ENCODE measurements at places on chromosomes 7 and 10. TPM values are rescaled to one million over a fixed set of nuclear protein-coding genes. Genes with fewer than 3 reads are reported as not detected.

- H3K27me3 ChIP-seq = no peaks in the 10 kb centered on the region
- peak; percentile 49 for DNase-seq
- H3K4me1 ChIP-seq = peaks cover 9% of the 10 kb centered on the region
- no peak overlapping the region for H3K4me3 ChIP-seq
- no peaks in the 10 kb centered on the region for H3K36me3 ChIP-seq
These were observed 102.0 kb upstream of the FAM20C start for GRCh38 chr7:90111-91063.

DNA sequence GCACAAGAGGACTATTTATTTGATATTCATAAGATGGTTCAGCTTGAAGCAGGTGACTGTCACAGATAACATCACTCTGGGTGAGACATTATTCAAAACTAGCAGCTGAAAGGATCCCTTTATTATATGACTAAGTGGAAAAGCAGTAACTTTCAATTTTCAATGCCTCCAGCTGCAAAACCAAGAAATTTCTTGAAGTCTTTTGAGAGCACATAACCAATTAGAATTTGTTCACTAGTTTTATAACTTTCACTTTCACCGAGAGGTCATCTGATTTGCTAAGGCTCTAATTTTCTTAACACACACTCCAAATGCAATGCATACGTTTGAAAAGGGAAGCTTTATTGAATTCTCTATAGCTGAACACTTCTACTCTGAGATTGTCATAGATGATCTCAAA, 88.6 kb upstream of the KLF14 start:
- H3K27ac ChIP-seq = no peak overlapping the region
- H3K4me1 ChIP-seq = no peaks in the 10 kb centered on the region
- DNase-seq = no peak
- no peaks in the 10 kb centered on the region for H3K36me3 ChIP-seq
- H3K4me3 ChIP-seq = no peak overlapping the region

- H3K36me3 ChIP-seq = no peaks in the 10 kb centered on the region
- H3K27me3 ChIP-seq = no peaks in the 10 kb centered on the region
- no peak overlapping the region for H3K4me3 ChIP-seq
- DNase-seq = no peak
- no peak overlapping the region for H3K27ac ChIP-seq
These were observed 853.5 kb downstream of the GATA3 start for GRCh38 chr10:8908013-8908412.

GRCh38 chr7:85887133-85887532, 700.3 kb upstream of the SEMA3D start:
- no peak for DNase-seq
- no peaks in the 10 kb centered on the region for H3K4me1 ChIP-seq
- H3K27ac ChIP-seq = no peak overlapping the region
- H3K36me3 ChIP-seq = no peaks in the 10 kb centered on the region

DNA sequence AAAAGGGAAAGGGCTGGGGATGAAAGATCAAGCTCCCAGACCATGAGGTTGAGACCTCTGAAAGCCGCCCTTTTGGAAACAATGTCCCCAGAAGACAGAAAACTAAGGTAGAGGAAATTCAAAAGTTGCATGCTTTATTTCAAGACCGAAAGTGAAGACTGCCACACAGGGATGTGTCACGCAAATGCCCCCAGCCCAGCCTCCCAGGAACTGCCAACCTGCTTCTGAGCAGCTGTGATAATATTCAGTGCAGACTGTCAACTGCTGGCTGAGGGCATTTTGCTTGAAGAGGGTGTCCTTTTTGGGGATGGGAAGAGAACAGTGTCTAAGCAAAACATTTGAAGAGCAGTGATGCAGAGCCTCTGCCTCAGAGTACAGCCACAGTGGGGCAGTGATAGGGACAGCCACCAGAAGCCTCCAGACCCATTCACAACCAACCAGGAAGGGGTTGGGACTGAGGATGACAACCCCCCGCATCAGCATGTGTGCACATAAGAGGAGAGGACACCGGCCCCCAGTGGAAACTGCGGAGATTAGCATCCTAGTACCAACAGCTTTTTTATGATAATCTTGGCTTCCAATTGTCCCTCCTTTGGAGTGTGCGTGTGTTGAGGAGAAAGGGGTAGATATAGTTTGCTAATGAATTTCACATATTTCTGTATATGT, 34.7 kb upstream of the NFE2L3 start:
- DNase-seq = no peak
- H3K27me3 ChIP-seq = no peaks in the 10 kb centered on the region
- no peak overlapping the region for H3K27ac ChIP-seq
- no peaks in the 10 kb centered on the region for H3K36me3 ChIP-seq
- H3K4me1 ChIP-seq = no peaks in the 10 kb centered on the region
- no peak overlapping the region for H3K4me3 ChIP-seq

DNA sequence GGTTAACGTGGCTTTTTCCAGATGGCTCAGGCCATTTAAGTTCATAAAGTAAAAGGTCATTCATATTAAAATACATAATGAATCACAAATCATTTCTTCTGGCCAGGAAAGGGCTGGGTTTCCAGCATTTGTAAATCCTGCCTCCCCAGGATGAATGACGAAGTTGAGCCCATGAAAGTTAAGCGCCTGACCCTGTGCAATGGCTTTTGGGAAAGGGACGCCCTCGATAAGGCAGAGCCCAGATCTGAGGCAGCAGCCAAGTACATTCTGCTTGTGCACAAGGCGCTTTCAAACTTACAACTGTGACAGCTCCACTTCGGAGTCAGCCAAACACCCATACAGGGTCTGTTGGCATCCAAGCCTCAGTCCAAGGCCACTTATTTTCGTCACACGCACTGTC, 2.8 kb downstream of the GIMAP6 start:
- H3K27ac ChIP-seq = no peak overlapping the region
- H3K4me3 ChIP-seq = no peak overlapping the region
- peaks cover 4% of the 10 kb centered on the region for H3K36me3 ChIP-seq
- DNase-seq = no peak

- H3K27ac ChIP-seq = no peak overlapping the region
- no peaks in the 10 kb centered on the region for H3K4me1 ChIP-seq
- H3K4me3 ChIP-seq = no peak overlapping the region
- H3K27me3 ChIP-seq = no peaks in the 10 kb centered on the region
These were observed 34.1 kb upstream of the IFRD1 start for GRCh38 chr7:112416127-112416526.

- no peak overlapping the region for H3K4me3 ChIP-seq
- no peak overlapping the region for H3K27ac ChIP-seq
- no peak for DNase-seq
- H3K27me3 ChIP-seq = no peaks in the 10 kb centered on the region
- H3K4me1 ChIP-seq = no peaks in the 10 kb centered on the region
These were observed 20.0 kb downstream of the AKR1D1 start for GRCh38 chr7:138095972-138096935.

DNA sequence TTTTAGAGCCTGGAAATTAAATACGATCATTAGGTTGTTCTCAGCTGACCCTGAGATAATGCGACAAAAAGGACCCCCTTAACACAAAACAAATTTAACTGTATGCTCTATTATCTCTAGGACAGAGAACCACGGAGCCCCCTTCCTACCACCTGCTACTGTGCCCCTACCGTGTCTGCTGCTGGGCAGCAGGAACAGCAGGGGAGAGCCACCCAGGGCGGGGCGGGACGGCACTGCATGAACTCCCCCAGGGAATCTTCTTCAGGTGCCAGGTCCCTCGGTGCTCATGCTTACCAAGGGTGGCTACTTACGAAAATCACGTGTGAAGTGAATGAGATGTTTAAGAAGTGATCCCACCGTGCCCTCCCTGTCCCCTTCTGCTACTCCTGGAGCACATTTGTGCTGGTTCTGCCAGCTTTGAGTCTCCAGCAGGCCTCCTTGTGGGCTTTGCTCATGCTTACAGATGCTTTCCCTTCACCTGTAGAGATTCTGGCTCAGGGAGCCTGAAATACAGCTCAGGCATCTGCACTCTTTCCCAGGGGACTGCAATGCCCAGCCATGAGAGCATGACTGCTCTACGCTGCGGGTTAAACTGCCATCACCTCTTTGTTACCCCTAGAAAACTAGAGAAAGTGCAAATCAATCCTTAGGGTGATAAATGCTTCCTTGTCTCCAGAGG, 59.9 kb downstream of the MRPL32 start:
- no peak overlapping the region for H3K4me3 ChIP-seq
- no peak overlapping the region for H3K27ac ChIP-seq
- H3K36me3 ChIP-seq = no peaks in the 10 kb centered on the region
- no peaks in the 10 kb centered on the region for H3K27me3 ChIP-seq
- DNase-seq = no peak
- no peaks in the 10 kb centered on the region for H3K4me1 ChIP-seq

GRCh38 chr10:71597821-71598498, 121.6 kb downstream of the C10orf105 start:
- DNase-seq = peak; percentile 71
- H3K27ac ChIP-seq = peak overlapping the region; percentile 63
- no peaks in the 10 kb centered on the region for H3K27me3 ChIP-seq
- no peaks in the 10 kb centered on the region for H3K36me3 ChIP-seq
- no peak overlapping the region for H3K4me3 ChIP-seq

GRCh38 chr10:120600871-120601649, 144.0 kb downstream of the PLPP4 start:
- H3K36me3 ChIP-seq = no peaks in the 10 kb centered on the region
- H3K27ac ChIP-seq = no peak overlapping the region
- DNase-seq = no peak
- no peaks in the 10 kb centered on the region for H3K4me1 ChIP-seq

GRCh38 chr10:102621443-102622325, 22.6 kb upstream of the TRIM8 start:
- H3K27me3 ChIP-seq = no peaks in the 10 kb centered on the region
- peaks cover 12% of the 10 kb centered on the region for H3K36me3 ChIP-seq
- peak overlapping the region; percentile 95 for H3K27ac ChIP-seq
- peaks cover 47% of the 10 kb centered on the region for H3K4me1 ChIP-seq

DNA sequence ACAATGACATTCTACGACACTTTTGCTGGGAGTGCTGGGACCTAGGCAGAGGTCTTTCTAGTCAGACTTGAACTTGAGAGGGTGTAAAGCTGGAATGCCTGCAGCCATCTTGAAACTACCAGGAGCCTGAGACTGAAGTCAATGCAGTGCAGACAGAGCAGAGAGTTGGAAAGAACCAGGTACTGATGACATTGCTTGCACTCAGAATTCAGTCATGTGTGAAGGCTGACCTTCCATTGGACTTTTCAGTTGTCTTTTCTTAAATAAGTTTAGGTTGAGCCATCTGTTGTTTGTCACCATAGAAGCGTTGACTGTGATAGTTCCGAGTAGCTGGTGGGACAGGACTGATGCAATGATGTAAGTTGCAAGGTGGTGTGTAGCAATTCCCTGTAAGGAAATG, 3.1 kb upstream of the PLPP4 start:
- no peak for DNase-seq
- no peaks in the 10 kb centered on the region for H3K4me1 ChIP-seq
- H3K36me3 ChIP-seq = no peaks in the 10 kb centered on the region
- H3K27ac ChIP-seq = no peak overlapping the region
- peaks cover 5% of the 10 kb centered on the region for H3K27me3 ChIP-seq

DNA sequence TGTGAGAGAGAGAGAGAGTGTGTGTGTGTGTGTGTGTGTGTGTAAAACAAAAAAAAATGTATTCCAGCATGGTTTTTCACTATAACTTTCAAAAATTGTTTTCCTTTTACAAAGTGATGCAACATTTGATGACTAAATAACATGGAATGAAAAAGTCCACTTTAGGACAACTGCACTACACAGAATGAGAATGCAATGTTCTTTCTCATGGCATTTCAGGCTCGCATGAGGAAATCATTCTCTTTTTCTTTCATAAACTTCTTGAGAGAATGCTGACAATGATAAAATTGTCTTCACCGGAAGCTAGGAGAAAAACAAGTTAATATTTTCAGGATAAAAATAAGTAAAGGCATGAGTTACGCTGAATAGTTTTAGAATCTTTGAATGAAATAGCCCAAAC, 53.7 kb downstream of the SLC16A12 start:
- H3K27me3 ChIP-seq = no peaks in the 10 kb centered on the region
- DNase-seq = no peak
- H3K27ac ChIP-seq = peak overlapping the region; percentile 62
- H3K4me1 ChIP-seq = peaks cover 48% of the 10 kb centered on the region
- H3K36me3 ChIP-seq = no peaks in the 10 kb centered on the region

Gene XPNPEP1
- 212 TPM for total RNA-seq

Gene BAZ1B
- total RNA-seq = 28.1 TPM

Gene PIP
- total RNA-seq = not detected

Gene FGL2
- total RNA-seq = 77.9 TPM
